ENCODE measurements at places on chromosomes 3 and 15.
A peak's percentile ranks its signal among the peaks of the same experiment; 100 is the strongest.

DNA sequence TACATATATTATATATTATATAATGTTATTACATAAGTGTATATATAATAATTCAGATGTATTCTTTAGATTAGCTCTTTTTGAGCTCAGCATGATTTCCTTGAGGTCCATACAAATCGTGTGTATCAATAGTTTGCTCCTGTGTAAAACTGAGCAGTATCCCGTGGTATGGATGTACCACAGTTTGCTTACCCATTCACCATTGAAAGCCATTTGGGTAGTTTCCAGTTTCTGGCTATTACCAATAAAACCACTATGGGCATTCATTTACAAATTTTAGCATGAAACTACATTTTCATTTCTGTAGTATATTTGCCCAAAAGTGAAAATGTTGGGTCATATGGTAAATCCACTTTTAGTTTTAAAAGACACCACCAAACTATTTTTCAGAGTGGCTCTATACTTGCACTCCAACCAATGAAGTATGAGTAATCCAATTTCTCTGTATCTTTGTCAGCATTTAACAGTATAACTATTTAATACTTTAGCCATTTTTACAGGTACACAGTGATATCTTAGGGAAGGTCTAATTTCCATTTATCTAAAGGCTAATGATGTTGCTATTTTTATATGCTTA, 1361.4 kb upstream of the GBE1 start:
- DNase-seq = no peak

DNA sequence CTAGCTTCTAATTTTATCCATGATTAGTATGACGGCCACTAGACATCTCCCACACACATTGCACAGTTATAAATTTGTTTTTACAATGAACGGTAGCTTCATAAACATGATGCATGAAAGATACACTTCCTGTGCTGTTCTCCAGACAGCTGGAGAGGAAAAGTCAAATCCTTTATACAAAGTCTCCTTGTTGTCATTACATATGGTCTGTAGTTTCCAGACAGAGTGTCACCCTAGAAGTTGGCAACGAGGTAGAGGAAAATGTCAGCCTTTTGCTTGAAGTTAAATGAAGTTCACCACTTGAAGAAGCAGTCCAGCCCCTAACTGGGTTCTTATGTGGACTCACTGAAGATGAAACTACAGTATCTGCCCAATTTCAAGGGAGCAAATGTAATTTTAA, 253.0 kb upstream of the P2RY1 start:
- DNase-seq = no peak

DNA sequence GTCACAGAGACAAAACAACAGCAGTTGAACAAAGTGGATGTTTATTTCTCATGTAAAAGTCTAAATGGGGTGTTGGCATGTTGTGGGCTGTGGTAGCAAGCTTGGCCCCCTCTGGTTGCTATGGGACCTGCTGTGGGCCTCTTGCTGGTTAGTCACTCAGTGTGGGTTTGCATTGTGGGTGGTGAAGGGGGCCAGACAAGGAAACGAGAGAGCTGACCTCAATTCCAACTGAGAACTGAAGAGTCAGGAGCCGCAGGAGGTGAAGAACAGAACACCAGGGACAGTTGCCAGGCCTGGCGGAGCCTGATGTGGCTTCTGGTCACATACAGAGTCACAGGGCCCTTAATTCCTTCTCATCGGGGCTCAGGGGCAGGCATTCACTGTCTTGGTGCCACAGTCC, 1.9 kb upstream of the ADPGK start:
- no peak for DNase-seq

- no peak for DNase-seq
These were observed 64.2 kb downstream of the SCAPER start for GRCh38 chr15:76840830-76841460.

- no peak for DNase-seq
These were observed 99.5 kb downstream of the POLR2M start for GRCh38 chr15:57806003-57806402.

GRCh38 chr3:16264174-16264707, 502 bp downstream of the DPH3 start:
- DNase-seq = no peak

- DNase-seq = peak; percentile 0
These were observed 18.3 kb downstream of the MAGEL2 start for GRCh38 chr15:23629234-23629805.

DNA sequence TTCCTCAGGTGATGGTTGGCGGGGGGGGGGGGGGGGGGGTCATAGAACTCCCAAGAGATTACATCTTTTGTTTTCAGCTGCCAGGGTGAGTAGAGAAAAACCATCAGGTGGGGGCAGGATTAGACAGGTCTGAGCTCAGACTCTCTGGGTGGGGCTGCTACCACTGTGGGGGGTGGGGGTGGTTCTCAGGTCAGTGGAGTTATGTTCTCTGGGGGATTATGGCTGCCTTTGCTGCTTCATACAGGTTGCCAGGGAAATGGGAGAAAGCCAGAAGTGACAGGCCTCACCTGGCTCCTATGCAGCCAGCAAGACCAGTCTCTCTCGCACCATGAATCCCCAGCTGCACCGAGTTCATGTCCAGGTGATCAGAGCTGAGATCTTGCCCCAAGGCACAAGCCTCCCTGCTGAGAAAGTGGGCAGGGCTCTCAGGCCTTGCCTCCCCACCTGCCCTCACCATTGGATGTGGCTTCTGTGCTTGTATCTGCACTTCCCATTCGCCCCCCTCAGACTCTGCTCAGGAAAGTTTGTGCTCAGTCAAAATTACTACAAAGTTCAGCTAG, 828.1 kb downstream of the MCTP2 start:
- DNase-seq = no peak

DNA sequence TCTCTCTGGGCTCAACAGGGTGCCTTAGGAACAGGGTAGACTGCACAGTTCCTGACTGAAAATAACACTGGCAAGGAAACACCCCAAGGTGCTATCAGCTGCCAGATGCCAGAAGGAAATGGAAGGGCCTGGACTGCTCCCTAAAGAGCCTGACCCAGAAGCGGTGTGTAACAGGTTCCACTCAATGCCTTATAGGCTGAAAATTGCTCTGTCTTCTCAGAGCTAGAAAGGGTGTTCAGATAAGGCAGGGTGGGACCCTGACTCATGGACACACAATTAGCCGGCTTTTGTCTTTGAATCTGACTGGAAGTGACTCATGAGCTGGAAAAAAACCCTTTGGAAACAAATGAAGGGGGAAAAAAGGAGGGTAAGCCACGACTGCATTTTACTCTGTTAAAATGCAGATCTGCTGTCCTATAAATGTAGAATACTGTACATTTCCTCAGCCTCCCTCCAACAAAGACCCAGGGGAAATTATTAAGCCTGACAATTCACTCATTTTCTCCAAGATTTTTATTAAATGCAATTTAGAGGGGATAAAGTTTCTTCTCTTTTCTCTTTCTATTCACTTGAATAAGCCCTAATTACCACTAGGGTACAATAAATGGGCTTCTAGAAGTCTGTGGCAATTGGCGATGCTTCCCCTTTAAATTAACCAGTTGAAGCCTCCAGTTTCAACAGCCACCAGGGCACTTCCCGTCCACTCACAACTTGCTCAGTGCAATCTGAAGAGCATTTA, 160.2 kb upstream of the TBL1XR1 start:
- peak; percentile 92 for DNase-seq

DNA sequence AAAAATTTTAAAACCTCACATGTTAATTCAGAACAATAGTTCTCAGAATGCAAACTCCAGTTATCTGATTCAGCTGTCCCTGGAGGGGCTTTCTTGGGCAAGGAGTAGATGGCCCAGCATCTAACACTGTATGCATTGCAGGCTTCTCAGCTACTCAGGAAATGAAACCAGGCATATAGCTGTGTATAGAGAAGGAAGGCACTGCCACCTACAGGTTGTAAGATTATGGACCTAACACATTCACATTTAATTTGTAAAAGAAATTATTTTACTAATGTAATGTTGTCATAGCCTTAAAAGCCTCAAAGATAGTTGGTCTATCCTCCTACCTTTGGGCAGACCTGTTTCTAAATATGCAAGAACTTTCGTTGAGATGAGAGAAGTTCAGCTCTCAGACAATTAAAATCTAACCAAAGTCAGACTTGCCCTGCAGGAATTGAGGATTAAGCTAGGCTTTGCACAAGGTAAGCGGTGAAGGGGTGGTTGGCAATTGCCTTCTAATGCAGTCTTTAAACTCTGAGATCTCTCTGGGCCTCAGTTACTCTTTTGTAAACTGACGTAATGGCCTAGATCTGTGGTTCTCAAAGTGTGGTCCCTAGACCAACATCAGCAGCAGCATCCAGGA, 132.8 kb upstream of the SLC24A5 start:
- DNase-seq = no peak

GRCh38 chr3:73727117-73727821, 102.5 kb upstream of the PDZRN3 start:
- no peak for DNase-seq

- DNase-seq = no peak
These were observed 325.1 kb downstream of the SUCLG2 start for GRCh38 chr3:67329358-67329757.
